ENCODE measurements at places on chromosomes 5 and 9.

DNA sequence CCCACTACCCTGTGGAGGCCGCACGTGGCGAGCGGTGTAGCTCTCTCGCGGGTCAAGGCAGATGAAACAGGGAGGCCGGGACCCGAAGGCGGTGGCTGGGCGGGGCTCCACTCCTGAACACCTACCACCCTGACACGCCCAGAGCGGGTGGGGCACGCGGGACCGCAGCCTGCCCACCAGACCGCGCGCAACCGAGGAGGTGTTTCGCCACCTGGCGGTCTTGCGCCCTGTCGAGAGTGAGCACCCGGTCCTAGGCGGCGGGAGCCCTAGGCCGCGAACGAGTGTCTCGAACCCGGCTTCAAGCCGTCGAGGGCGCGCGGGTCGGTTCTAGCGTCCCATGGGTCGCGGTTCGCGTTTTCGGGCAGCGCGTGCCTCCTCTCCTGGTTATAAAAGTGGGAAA, 2.2 kb upstream of the EXOSC3 start:
- DNase-seq: no peak

- DNase-seq: no peak
These were observed 105.7 kb upstream of the RANBP3L start for GRCh38 chr5:36407396-36407795.

DNA sequence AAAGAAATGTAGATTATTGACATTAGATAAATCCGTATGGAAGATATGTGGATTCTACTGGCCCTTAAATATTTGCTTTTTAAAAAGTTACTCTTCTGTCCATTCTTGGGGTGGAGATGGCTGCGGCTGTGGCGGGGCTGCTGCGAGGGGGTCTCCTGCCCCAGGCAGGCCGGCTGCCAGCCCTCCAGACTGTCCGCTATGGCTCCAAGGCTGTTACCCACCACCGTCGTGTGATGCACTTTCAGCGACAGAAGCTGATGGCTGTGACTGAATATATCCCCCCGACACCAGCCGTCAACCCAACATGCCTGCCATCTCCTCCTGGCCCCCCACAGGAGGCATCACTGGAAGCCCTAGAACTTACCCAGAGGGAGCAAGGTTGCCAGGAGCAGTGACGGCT, 50.7 kb downstream of the FAM170A start:
- no peak for DNase-seq

- no peak for DNase-seq
These were observed 130.6 kb upstream of the EPB41L4A start for GRCh38 chr5:112549605-112550166.

DNA sequence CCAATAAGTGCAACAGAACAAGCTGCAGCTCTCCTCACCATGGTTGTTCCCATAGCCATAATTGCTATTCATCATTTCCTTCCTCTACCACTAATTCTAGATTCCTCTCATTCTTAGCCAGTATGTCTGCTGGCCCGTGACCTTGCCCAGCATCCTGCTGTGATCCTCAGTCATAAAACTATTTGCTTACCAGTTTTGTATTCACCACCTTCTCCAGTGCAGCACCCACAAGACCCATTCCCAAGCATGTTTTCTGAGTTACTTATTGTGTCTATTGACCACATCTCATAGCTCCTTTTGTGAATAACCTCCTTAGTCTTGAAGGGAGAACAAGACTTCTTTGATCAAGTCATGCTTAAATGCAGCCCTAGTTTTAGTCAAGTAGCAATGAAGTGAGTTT, 488.0 kb upstream of the CTNND2 start:
- DNase-seq: no peak

DNA sequence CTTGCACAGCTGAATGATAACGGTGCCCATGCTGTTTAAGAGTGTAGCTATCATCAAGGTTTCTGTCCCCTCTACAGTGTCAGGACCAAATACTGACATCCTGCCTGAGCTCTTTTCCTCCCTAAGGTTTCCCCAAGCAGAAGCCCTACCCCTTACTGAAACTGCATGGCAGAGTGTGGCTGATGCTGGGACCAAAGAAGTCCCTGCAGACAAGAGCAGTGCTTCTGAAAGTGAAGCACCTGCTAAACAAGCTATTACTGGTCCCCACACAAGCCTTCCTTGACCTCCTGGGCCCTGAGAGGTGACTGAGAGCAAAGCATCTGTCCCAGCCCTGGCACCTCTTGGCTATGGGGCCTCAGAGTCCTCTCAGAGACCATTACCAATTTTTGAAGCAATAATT, 56.1 kb downstream of the CFAP90 start:
- no peak for DNase-seq

DNA sequence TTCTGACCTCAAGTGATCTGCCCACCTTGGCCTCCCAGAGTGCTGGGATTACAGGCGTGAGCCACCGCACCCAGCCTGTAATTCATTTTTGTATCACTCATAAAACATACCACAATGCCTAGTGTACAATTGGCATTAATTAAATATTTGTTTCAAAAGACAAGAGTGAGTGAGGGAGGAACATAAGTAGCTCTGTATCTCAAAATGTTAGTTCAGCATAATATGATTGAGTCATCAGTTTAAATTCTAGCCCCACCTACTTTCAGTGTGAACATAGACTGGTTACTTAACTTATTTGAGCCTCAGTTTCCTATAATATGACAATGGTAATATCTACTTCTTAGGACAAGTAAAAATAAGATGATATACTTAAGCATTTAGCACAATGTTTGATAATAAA, 26.9 kb downstream of the INVS start:
- no peak for DNase-seq

DNA sequence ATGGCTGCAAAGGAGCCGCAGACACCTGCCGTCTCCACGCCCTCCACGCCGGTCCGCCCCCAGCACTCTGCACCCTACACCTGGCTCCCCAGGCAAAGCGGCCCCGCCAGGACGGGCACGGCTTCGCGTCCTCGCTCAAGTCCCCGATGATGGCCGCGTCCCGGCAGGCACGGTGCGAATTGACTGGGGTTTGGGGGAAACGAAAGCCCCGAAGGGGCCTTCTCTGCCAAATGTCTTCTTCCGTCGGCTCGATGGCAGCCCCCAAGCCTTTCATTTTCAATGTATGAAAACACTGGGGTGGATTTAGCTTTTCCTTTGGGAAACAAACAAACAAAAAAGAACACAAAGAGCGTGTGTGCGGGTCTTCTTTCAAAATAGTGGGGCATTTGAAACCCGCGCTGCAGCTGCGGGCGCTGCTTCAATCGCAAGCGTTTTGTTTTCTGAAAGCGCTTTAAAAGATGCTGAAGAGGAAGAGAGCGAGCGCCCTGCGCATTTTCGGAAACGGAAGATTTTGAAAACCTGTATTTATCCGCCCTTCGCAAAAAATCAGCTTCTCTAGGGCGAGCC, 160.0 kb downstream of the RMI1 start:
- DNase-seq: peak; percentile 22

DNA sequence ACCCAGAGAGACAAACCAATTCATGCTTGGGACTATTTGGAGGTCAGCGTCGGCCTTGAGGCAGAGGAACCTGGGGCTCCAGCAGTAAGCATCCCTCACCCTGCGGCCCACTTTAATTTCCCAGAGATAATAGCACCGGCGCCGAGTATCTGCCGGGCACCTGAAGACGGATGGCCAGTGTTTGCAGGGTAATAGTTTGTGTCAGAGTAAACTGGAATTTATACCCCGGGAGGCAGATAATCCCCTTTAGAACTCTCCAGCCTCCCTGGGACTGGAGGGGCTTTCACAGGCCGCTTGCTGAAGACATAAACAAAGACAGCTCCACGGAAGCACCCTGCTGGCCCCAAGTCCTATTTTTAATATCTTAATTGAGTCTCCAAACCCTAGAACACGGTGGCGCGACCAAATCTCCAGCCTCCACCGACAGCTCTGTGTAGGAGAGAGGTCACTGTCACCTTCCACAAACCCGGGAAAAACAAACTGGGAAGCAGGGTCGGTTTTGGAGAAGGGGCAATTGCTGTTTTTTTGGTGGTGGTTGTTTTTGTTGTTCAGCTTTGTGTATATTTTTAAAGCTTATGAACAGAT, 17.4 kb upstream of the FCN1 start:
- no peak for DNase-seq

GRCh38 chr5:39079147-39079546, 4.9 kb upstream of the RICTOR start:
- no peak for DNase-seq

- no peak for DNase-seq
These were observed 34.6 kb downstream of the OXCT1 start for GRCh38 chr5:41835645-41836044.

GRCh38 chr5:60943624-60944023, 1.2 kb downstream of the ERCC8 start:
- DNase-seq: peak; percentile 76

DNA sequence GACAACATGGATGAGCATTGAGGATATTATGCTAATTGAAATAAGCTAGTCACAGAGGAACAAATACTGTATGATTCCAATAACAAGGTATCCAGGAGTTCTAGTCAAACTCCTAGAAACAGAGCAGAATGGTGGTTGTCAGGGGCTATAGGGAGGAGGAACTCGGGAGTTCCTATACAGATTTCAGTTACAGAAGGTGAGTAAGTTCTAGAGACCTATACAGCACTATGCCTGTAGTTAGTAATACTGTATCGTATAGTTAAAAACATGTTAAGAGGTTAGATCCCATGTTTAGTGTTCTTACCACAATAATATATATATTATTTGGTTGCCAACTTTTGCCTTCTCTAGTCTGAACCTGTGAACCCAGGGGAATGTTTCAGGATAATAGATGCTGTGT, 7.9 kb upstream of the OXCT1 start:
- DNase-seq: no peak

DNA sequence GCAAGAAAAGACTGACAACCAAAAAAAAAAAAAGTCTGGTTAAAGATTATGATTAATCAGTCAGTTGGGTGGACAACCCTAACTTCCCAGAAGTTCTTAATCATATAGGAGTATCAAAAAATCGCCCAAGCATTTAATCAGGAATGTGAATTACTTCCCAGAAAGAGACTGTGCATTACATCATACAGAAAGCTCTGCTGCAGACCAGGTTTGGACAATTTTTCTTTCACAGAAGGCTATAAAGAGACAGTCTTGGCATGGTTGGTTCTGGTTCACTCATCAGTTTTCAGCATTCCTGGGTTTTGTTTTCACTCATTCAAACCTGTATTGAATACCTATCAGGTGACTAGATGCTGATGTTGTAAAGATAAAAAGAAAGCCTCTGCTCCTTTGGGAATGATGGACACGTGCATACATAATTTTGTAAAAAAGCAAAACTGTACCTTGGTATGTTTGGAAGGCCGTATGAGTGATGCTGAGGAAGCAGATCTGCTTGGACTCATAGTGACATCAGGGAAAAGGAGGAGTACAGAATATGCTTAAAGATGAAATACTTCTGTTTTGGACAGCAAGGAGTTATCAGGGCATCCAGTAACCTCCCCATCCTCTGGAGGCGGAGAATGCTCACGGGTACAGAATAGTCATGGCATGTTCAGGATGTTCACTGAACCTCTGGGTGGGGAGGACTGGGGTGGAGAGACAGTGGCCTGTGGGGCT, 178.4 kb downstream of the GNA14 start:
- DNase-seq: no peak

- DNase-seq: no peak
These were observed 703.0 kb upstream of the NUDT12 start for GRCh38 chr5:104265531-104266140.

DNA sequence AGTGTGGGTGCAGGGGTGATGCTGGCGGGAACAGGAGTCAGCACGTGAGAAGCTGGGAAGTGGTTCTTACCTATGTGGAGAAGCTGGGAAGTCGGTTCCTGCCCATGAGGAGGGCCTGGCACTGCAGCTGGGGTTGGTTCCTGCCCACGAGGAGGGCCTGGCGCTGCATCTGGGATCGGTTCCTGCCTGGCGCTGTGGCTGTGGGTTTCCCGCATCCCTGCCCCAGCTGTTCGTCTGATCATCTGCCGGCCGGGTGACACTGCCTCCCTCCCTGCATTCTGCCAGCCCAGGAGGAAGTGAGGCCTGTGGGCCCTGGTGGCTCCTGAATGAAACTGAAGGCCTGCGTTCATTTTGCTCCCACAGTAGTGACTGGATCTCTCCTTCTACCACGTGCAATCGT, 5.1 kb downstream of the OBP2A start:
- no peak for DNase-seq

GRCh38 chr9:127360829-127361228, 36.1 kb upstream of the SLC2A8 start:
- DNase-seq: no peak

DNA sequence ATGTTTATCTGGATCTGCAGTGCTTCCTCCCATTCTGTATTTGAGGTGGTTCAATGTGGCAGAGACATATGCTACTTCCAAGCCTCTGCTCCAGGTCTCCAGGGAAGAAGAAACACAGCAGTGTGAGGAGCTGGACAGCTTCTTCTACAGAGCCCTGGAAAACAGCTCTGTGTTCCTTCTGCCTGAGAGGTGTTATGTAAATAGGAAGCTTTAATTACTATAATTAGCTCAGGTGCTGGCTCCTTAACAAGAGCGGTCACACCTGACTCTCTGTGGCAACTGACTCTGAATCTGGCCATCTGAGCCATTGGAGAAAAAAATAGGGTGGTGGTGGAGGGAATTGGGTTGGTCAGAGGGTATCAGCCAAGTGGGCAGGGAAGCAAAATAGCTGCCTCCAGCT, 332.4 kb upstream of the BRINP1 start:
- DNase-seq: no peak

DNA sequence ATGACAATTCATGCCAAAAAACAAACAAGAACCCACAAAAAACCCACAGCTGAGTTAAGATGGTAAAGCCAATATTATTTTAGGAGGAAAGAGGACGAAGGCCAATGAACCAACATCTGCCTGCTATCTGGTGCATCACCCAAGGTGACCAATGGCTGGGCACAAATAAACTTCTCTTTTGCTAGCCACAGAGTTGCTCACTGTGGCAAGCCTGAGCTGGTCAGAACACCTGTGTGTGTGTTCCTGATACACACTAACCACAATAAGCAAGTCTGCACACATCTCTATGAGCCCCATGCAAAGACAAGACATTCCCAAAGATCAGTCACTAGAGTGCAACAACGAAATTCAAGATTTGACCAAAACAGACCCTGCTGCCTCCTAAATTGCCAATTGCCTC, 63.1 kb downstream of the RNF38 start:
- DNase-seq: no peak

GRCh38 chr5:142221091-142221860, 103.5 kb downstream of the SPRY4 start:
- peak; percentile 45 for DNase-seq

- no peak for DNase-seq
These were observed 33.4 kb downstream of the SYK start for GRCh38 chr9:90834828-90835595.

DNA sequence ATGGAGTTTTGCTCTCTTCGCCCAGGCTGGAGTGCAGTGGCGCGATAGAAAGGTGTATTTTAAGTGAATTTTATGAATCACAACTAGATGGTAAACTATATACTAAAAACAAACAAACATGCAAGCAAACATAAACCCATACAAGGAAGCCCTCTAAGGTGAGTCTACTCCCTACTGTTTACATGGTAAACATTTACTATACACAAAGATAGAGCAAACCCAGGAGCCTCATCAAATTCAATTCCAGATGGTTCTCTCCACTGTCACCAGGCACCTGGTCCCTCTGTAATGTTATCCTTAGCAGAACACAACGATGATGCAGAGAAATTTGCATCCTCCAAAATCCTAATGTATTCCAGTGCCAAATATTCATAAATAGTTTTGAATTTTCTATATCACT, 17.9 kb downstream of the ANKH start:
- DNase-seq: no peak

- DNase-seq: no peak
These were observed 137.4 kb downstream of the STK32A start for GRCh38 chr5:147372191-147372590.

GRCh38 chr5:10501554-10502075, 59.9 kb downstream of the ROPN1L start:
- DNase-seq: no peak

- no peak for DNase-seq
These were observed 43.4 kb upstream of the COL5A1 start for GRCh38 chr9:134597957-134598883.
